ENCODE measurements at places on chromosomes 16 and 17.

DNA sequence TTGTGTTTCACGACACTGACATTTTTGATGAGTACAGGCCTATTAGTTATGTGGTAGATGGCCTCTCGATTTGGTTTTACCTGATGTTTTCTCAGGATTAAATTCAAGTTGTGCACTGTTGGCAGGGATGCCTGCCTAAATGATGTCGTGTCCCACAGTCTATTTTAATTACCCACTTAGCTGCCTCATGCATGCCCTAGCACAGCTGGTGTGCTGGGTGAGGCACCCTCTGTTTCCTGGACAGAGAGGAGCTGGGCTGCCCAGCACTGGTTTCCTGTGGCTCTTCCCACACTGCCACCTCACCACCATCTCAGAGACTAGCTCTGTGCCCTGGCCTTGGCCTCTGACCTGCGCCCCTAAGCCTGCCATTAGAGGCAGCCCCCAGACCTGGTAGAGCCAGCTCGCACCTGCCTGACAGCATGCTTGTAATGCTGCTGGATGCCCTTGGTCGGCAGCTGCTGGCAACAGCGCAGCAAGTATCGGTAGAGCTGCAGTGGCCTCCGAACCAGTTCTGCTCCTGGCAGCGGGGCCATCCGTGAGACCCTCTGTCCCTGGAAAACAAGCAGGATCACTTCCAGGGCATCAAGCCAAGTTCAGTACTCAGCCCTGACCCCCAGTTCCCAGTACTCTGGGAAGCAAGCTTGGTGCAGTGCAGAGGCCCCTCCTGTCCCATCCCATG lies 10.9 kb downstream of the LYRM9 start:
- DNase-seq = no peak
- H3K27me3 ChIP-seq = no peaks in the 10 kb centered on the region
- peaks cover 33% of the 10 kb centered on the region for H3K4me1 ChIP-seq
- no peak overlapping the region for H3K27ac ChIP-seq

- peaks cover 16% of the 10 kb centered on the region for H3K4me1 ChIP-seq
- H3K36me3 ChIP-seq = no peaks in the 10 kb centered on the region
- no peak overlapping the region for H3K4me3 ChIP-seq
- no peak overlapping the region for H3K27ac ChIP-seq
- no peak for DNase-seq
- H3K27me3 ChIP-seq = peaks cover 6% of the 10 kb centered on the region
Observed at GRCh38 chr17:61157246-61157886, 242.3 kb upstream of the TBX2 start.

GRCh38 chr16:73026754-73027684 lies 20.9 kb downstream of the ZFHX3 start:
- no peaks in the 10 kb centered on the region for H3K4me1 ChIP-seq
- H3K4me3 ChIP-seq = no peak overlapping the region
- no peaks in the 10 kb centered on the region for H3K36me3 ChIP-seq

DNA sequence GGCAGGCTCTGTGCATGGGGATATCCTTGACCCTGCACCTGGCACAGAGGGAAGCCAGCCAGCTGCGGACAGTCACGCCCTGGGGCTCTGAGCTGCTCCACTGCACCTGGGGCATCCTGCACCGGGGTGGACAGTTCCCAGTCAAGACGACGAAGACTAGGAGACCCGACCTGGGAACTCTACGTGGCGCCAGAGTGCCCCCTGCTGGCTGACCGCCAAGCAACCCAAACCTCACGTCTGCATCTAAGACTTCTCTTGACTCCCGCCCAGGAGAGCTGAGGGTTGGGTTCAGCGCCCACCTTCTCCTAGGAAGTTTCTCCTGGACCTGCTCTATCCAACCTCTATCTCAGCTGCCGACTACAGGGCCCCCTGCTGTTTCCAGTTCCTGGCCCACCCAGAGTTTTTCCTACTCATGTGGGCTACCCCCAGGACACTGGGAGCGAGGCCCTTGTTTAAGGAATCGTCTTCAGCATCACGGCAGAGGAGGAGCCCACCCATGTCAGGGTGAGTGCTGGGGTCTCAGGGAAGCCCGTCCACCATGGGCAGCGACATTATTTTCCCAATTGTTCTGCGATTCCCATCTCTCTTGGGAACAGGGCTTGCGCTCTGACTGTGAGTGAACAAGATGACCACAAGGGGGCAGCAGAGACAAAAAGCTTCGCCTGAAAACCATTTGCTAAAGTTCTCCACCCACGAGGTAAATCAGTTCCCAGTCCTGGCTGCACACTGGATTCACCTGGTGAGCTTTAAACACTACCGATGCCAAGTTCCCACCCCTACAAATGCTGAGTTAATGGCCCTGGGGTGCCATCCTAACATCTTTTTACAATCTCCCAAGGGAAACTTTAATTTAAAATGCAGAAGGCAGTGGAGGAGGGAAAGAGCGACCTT lies 29.3 kb downstream of the TLE7 start:
- peak; percentile 70 for DNase-seq
- no peaks in the 10 kb centered on the region for H3K36me3 ChIP-seq
- H3K27ac ChIP-seq = no peak overlapping the region
- peaks cover 31% of the 10 kb centered on the region for H3K27me3 ChIP-seq
- H3K4me1 ChIP-seq = peaks cover 7% of the 10 kb centered on the region

GRCh38 chr16:25224731-25225319 lies 8.1 kb downstream of the AQP8 start:
- H3K27ac ChIP-seq = no peak overlapping the region
- H3K4me3 ChIP-seq = no peak overlapping the region
- peaks cover 6% of the 10 kb centered on the region for H3K4me1 ChIP-seq
- no peaks in the 10 kb centered on the region for H3K36me3 ChIP-seq
- peaks cover 3% of the 10 kb centered on the region for H3K27me3 ChIP-seq

DNA sequence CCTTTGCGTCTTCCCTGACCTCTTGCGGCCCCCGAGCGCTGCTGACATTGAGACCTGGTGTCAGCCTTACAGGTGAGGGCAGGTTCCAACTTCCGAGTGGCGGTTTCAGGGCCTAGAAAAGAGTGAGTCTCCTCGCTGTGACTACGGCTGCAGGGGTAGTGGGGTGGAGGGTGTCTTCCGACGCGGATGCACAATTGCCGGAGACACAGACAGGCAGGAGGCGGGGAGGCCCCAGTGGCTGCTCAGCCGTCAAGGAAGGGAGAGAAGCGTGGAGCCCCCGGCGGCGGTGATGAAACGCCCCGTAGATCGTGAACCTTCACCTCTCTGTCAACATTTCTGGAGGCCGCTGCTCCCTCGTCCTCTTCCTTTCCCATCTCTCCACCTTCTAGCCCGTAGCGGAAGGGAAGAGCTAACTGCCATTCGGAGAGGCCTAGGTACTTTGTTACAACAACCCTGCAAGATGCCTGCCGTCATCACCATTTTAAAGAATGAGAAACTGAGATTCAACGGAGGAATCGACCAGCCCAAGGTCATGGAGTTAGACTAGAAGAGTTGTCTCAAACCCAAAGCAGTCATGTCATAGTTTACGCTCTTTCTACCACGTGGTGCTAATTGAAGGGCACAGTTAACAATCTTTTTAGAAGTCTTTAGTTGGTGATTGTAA lies 485 bp downstream of the DNAJA3 start:
- peak overlapping the region; percentile 94 for H3K4me3 ChIP-seq
- H3K36me3 ChIP-seq = peaks cover 9% of the 10 kb centered on the region
- peaks cover 25% of the 10 kb centered on the region for H3K4me1 ChIP-seq
- no peaks in the 10 kb centered on the region for H3K27me3 ChIP-seq
- DNase-seq = no peak

GRCh38 chr17:67594115-67594880 lies 123.4 kb upstream of the NOL11 start:
- H3K27me3 ChIP-seq = no peaks in the 10 kb centered on the region
- no peaks in the 10 kb centered on the region for H3K4me1 ChIP-seq
- H3K27ac ChIP-seq = no peak overlapping the region
- DNase-seq = no peak
- peaks cover 29% of the 10 kb centered on the region for H3K36me3 ChIP-seq

DNA sequence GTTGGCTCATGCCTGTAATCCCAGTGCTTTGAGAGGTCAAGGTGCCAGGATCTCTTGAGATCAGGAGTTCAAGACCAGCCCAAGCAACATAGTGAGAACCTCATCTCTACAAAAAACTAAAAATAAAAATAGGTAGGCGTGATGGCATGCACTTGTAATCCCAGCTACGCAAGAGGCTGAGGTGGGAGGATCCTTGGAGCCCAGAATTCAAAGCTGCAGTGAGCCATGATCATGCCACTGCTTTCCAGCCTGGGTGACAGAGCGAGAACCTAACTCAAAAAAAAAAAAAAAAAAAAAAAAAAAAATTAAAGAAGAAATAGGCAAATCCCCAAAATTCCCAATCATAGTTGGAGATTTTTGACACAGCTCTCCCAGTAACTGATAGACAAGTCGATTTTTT lies 32.2 kb upstream of the SRCIN1 start:
- no peak overlapping the region for H3K27ac ChIP-seq
- H3K36me3 ChIP-seq = no peaks in the 10 kb centered on the region
- no peak for DNase-seq
- H3K27me3 ChIP-seq = peaks cover 33% of the 10 kb centered on the region
- H3K4me1 ChIP-seq = no peaks in the 10 kb centered on the region

DNA sequence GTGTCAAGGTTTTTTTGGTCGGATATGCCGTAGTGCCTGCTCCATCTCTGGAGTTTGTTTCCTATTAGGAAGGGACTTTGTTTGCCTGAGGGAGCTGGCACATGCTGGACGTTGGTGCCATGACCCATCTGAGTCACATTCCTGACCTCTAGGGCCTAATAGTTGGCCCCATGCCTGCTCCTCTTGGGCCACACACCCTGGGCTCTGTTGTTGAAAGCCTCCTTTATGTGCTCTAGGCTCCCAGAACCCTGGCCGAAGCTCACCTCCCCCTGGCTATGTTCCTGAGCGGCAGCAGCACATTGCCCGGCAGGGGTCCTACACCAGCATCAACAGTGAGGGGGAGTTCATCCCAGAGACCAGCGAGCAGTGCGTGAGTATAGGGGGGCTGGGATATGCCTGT lies 18.4 kb downstream of the LIMD2 start:
- H3K36me3 ChIP-seq = peaks cover 20% of the 10 kb centered on the region
- peaks cover 3% of the 10 kb centered on the region for H3K4me1 ChIP-seq
- no peak for DNase-seq
- no peaks in the 10 kb centered on the region for H3K27me3 ChIP-seq
- no peak overlapping the region for H3K4me3 ChIP-seq

- no peak for DNase-seq
- peaks cover 39% of the 10 kb centered on the region for H3K27me3 ChIP-seq
- H3K4me1 ChIP-seq = no peaks in the 10 kb centered on the region
- no peak overlapping the region for H3K27ac ChIP-seq
Observed at GRCh38 chr17:34622862-34623623, 43.7 kb downstream of the TMEM132E start.

- H3K4me3 ChIP-seq = no peak overlapping the region
- DNase-seq = no peak
- peaks cover 12% of the 10 kb centered on the region for H3K27me3 ChIP-seq
- no peak overlapping the region for H3K27ac ChIP-seq
- H3K4me1 ChIP-seq = peaks cover 5% of the 10 kb centered on the region
Observed at GRCh38 chr16:993731-994130, 12.2 kb downstream of the SOX8 start.

DNA sequence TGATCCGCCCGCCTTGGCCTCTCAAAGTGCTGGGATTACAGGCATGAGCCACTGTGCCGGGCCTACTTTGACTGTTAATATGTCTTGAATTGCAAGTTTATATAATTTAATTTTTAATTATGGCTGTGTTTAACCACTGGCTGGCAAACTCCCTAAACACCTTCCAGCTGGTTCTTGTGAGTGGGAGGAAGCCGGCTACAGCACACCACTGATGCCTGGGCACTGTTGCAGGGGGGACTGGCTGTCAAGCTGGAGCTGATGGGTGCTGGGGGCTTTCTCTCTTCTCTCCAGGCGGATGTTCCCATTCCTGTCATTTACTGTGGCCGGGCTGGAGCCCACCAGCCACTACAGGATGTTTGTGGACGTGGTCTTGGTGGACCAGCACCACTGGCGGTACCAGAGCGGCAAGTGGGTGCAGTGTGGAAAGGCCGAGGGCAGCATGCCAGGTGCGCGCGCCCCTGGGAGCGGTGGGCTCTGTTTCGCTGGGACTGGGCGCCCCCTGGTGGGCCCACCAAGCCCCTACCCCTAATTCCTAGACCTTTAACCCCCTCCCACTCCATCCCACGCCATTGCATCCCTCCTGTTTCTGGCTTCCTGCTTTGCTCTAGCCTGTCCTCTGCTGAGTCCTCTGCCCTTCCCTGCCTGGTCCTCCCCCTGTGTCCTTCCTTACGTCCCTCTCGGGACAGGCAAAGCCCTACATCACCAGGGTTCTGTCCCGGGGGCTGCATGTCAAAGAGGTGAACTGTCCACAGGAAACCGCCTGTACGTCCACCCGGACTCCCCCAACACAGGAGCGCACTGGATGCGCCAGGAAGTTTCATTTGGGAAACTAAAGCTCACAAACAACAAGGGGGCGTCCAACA lies 9.5 kb downstream of the TBX21 start:
- H3K27ac ChIP-seq = peak overlapping the region; percentile 21
- H3K4me3 ChIP-seq = no peak overlapping the region
- peak; percentile 64 for DNase-seq
- no peaks in the 10 kb centered on the region for H3K27me3 ChIP-seq

DNA sequence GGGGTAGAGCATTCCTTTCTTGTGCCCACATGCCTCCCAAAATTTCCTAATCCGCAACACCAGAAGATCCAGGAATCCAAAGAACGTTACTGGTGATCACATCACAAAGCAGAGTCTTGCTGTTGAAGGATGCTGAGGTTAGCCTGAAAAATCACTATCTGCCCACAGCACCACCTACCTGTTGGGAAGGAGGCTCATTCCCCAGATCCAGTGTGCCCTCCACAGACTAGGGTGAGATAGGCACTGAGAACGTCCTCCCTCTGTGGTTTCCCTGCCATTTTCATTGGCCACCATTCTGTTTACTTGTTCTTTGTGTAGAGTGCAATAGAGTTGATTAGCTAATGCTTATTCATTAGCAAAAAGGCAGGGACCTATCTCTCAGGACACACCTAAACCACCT lies 30.3 kb downstream of the RCVRN start:
- peaks cover 2% of the 10 kb centered on the region for H3K27me3 ChIP-seq
- H3K36me3 ChIP-seq = no peaks in the 10 kb centered on the region
- H3K27ac ChIP-seq = no peak overlapping the region
- no peaks in the 10 kb centered on the region for H3K4me1 ChIP-seq

DNA sequence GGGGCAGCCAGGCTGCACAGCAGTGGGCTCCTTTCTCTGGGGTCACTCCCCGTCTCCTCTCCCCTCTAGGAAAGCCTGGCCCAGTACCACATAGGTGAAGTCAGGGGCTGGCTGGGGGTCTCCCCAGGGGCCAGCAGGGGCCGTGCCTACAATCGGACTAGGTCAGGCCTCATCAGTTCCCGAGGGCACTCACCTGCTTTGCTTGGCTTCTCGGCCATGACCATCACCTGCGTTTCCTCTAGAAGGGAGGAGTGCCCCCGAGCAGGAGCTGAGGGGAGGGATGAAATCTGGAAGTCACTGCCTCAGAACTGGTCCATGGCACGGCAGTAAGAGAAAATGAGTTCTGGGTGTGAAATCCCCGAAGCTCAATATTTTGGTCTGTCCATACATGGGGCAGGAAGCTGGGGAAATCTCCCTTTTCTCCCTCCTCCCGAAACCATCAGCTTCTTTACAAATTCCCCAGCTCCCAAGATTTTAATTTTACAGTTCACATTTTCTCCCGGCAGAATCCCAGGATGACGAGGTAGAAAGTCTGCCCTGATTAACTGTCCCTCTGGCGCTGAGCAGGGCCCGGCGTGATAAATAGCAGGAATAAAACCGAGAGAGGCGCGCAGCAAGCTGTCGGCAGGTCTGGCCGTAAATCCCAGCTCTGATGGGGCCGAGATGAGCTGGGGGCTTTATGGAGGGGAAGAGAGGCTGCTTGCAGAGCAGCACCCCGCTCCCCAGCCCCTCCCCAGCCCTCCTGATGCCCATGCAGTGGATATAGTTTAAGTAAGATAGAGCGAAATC lies 172.1 kb downstream of the RBFOX3 start:
- no peaks in the 10 kb centered on the region for H3K36me3 ChIP-seq
- H3K27me3 ChIP-seq = peaks cover 2% of the 10 kb centered on the region
- H3K4me3 ChIP-seq = no peak overlapping the region
- H3K27ac ChIP-seq = no peak overlapping the region
- no peak for DNase-seq

All from activated naive CD8-positive, alpha-beta T cell treated with anti-CD3 and anti-CD28 coated beads, Interleukin-2, amount 10 ng/mL, durations not matched to agents 7 days and 5 days (primary cell).